Dorsolateral prefrontal cortex (tissue), 122 donors: ENCODE measurements at places on chromosomes 4 and X. TPM values are rescaled to one million over a fixed set of nuclear protein-coding genes. Genes with fewer than 3 reads are reported as not detected.

Gene IL13RA1
- total RNA-seq: 16.2 TPM

Gene HSD17B13
- 1.4 TPM for total RNA-seq

Gene ANAPC10
- total RNA-seq: 23.7 TPM

Gene TRIM60
- total RNA-seq: not detected

Gene MND1
- 0.94 TPM for total RNA-seq

Gene SMIM10L2A
- total RNA-seq: 22.8 TPM

Gene DEFB131A
- not detected for total RNA-seq

Gene MAD2L1
- 4.0 TPM for total RNA-seq

Gene MAGEC1
- 0.14 TPM for total RNA-seq

Gene HSFX1
- total RNA-seq: 6.9 TPM

Gene GJB1
- 13.7 TPM for total RNA-seq

Gene GPR50
- not detected for total RNA-seq

Gene FHIP1A
- 4.6 TPM for total RNA-seq

Gene ZNF141
- total RNA-seq: 42.0 TPM

Gene EXOC1L
- not detected for total RNA-seq

Gene COX7B2
- total RNA-seq: not detected

Gene LUZP4
- not detected for total RNA-seq

Gene CPE
- total RNA-seq: 820 TPM

Gene EREG
- total RNA-seq: not detected

Gene MAGEA8
- not detected for total RNA-seq

Gene GC
- total RNA-seq: not detected

Gene CT83
- not detected for total RNA-seq

Gene PPEF2
- 0.94 TPM for total RNA-seq

Gene ZAR1
- 0.35 TPM for total RNA-seq
